ENCODE measurements at places on chromosomes 13 and 19.
A peak's percentile ranks its signal among the peaks of the same experiment; 100 is the strongest.

- peak; percentile 61 for DNase-seq
Measured at GRCh38 chr13:106083620-106084350, 451.7 kb downstream of the EFNB2 start.

DNA sequence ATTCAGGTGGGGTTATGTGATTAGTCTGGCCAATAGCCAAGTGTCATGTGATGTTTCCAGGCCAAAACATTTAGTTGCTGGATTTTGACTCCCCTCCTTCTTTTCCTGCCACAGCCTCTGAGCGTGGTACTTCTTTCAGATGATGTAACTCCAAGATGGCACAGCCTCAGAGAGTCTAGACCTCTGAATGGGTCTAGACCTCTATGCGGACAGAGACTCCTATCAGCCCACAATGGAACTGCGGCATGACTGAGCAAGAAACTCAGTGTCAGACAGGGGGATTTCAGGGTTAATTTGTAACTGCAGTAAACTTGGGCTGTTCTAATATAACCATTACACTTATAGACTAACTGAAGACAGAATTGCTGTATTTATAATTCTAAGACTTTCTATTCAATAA lies 42.6 kb upstream of the ZDHHC20 start:
- DNase-seq = no peak

DNA sequence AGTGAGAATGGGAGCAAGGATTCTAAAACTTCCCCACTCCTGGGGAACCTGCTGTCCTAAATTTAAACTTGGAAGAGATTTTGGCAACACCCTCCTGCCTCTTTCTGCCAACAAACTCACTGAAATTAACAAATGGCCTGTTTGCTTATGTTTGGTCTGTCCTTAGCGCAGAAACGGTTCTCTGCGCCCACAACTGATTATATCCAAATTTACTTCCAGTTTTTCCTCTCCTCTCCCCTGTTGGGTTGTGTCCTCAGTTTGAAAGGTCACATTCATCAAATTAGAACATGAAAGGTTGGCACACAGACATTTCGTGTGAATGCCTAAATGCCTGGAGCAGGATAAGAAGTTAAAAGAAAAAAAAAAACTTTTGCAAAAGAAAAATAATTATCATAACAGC lies 56.4 kb upstream of the MRI1 start:
- no peak for DNase-seq

DNA sequence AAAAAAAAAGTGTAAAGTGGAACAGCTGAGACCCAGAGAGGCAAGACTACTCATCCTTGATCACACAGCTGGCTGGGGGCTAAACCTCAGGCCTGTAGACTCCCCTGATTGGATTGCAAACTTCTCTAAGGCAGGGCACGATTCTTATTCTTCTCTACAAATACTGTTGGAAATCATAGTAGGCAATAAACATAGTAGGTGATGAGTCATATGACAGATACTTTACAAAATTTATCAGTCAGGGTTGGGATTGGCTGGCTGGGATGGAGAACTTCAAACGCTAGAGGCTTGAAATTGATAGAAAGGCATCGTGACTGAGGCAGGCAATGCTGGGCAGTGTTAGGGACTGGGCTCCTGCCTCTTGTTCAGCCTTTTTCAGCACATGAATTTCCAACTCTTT lies 5.9 kb upstream of the MATK start:
- no peak for DNase-seq

GRCh38 chr19:39111593-39112199 lies 13.9 kb upstream of the PAK4 start:
- DNase-seq = no peak
